Activated naive CD8-positive, alpha-beta T cell treated with anti-CD3 and anti-CD28 coated beads, Interleukin-2, amount 10 ng/mL, durations not matched to agents 7 days and 5 days (primary cell): ENCODE measurements at places on chromosomes 7 and 10. TPM values are rescaled to one million over a fixed set of nuclear protein-coding genes. Genes with fewer than 3 reads are reported as not detected.

DNA sequence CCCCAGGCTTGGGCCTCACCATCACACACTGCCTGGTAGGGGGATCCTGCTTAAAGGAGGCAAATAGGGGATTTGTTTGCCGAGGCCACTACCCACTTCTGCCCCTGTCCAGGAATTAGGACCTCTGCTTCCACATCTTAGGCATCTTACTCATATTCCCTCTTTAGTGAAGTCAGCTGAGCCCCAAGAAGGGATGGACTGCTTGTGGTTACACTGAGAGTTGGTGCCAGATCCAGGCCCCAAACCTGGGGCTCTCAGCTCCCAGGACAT, 1.6 kb upstream of the GPRIN2 start:
- no peak for DNase-seq
- no peak overlapping the region for H3K4me3 ChIP-seq
- no peak overlapping the region for H3K27ac ChIP-seq
- peaks cover 3% of the 10 kb centered on the region for H3K4me1 ChIP-seq

- H3K36me3 ChIP-seq = no peaks in the 10 kb centered on the region
- no peak overlapping the region for H3K27ac ChIP-seq
- no peak for DNase-seq
- no peaks in the 10 kb centered on the region for H3K27me3 ChIP-seq
- no peaks in the 10 kb centered on the region for H3K4me1 ChIP-seq
Observed at GRCh38 chr7:102042016-102042656, 224.7 kb downstream of the CUX1 start.

DNA sequence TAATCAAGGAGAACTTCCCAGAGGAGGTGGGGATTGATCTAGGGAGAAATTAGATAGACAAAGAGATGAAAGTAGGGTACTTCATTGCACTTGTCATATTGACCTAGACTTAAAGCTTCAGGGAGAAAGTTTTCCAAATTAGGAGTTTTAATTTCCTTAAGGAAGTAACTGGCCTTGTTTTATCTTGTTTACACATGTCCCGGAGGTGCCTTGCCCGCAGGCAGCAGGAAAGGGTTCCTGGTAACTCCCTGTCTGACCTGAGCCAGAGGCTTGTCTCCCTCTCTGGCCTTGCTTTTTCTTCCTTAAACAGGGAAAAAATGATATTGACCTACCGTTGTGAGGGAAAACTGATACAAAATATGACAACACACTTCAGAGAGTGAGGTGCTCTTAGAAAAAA, 181.6 kb downstream of the EVX1 start:
- DNase-seq = no peak
- no peak overlapping the region for H3K4me3 ChIP-seq
- no peaks in the 10 kb centered on the region for H3K36me3 ChIP-seq
- no peaks in the 10 kb centered on the region for H3K4me1 ChIP-seq
- no peak overlapping the region for H3K27ac ChIP-seq

DNA sequence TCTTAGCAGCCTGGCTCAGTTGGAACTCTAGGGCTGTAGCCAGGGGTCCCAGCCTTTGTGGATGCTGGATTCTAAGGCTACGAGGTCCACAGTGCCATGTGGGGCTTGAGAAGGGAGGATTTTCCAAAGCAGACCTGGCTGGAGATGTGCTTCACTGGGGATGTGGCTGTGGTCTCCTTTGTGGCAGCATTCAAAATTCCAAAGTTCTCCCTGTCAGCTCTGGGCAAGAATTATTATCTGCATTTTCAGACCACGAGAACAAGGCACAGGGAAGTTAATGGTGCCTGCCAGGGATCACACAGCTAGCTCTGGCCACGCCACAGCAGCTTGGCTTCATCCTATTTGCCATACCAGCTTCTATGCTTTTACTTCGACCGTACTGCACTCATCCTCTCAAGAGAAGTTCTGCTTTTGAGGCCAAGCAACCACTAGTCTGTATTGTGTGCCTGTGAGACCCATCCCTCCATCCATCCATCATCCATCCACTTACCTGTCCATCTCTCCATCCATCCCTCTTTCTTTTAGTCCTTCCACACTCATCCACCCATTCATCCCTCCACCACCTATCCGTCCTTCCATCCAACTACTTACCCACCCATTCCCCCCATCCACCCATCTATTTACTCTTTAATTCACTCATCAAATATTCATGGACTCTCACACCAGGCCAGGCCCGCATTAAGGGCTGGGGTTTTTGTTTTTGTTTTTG, 71.5 kb downstream of the ZMIZ1 start:
- DNase-seq = no peak
- H3K27ac ChIP-seq = peak overlapping the region; percentile 34
- peaks cover 2% of the 10 kb centered on the region for H3K36me3 ChIP-seq
- no peak overlapping the region for H3K4me3 ChIP-seq
- H3K4me1 ChIP-seq = peaks cover 55% of the 10 kb centered on the region

- no peak overlapping the region for H3K4me3 ChIP-seq
- peaks cover 2% of the 10 kb centered on the region for H3K27me3 ChIP-seq
- H3K27ac ChIP-seq = no peak overlapping the region
- peaks cover 2% of the 10 kb centered on the region for H3K36me3 ChIP-seq
- no peak for DNase-seq
Observed at GRCh38 chr10:98481404-98481945, 34.7 kb upstream of the HPS1 start.

DNA sequence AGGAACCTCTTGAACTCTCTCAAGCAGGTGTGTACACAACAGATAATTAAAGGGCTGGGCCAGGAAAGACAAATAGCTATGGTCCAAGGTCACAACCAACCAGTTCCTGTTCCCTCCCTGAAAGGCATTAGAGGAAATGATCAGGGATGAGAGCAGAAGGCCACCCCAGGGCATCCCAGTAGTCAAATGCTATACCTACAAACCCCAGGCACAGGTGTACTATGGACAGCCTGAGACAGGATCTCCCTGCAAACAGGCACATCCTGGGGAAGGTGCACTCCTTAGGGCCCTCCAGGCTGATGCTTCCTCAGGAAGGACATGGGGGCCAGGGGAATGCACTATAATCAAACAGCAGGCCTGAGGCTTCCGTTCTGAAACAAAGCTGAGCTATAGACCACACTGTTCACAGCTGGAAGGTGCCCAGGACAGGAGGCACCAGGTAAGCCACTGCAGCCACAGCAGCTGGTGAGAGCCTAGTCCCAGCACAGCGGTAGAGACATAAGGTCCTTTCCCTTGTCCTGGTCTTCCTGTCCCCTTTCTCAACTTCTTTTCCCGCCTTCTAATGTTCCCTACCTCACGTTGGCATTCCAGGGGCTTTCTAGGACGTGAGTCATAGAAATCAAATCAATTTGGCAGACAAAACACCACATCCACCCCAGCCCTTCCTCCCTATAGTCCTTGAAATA, 13.3 kb downstream of the PARP12 start:
- peaks cover 18% of the 10 kb centered on the region for H3K4me1 ChIP-seq
- no peak overlapping the region for H3K4me3 ChIP-seq
- peaks cover 27% of the 10 kb centered on the region for H3K36me3 ChIP-seq
- H3K27me3 ChIP-seq = no peaks in the 10 kb centered on the region
- DNase-seq = no peak

GRCh38 chr7:107580716-107581383, 804 bp downstream of the BCAP29 start:
- no peaks in the 10 kb centered on the region for H3K27me3 ChIP-seq
- H3K27ac ChIP-seq = peak overlapping the region; percentile 61
- peaks cover 17% of the 10 kb centered on the region for H3K36me3 ChIP-seq
- H3K4me1 ChIP-seq = peaks cover 18% of the 10 kb centered on the region

GRCh38 chr7:51980812-51981211, 664.2 kb upstream of the COBL start:
- H3K4me3 ChIP-seq = no peak overlapping the region
- no peak for DNase-seq
- H3K27me3 ChIP-seq = no peaks in the 10 kb centered on the region

GRCh38 chr7:29109899-29110298, 36.4 kb downstream of the CPVL start:
- DNase-seq = no peak
- H3K4me1 ChIP-seq = peaks cover 9% of the 10 kb centered on the region
- no peak overlapping the region for H3K4me3 ChIP-seq
- no peak overlapping the region for H3K27ac ChIP-seq

DNA sequence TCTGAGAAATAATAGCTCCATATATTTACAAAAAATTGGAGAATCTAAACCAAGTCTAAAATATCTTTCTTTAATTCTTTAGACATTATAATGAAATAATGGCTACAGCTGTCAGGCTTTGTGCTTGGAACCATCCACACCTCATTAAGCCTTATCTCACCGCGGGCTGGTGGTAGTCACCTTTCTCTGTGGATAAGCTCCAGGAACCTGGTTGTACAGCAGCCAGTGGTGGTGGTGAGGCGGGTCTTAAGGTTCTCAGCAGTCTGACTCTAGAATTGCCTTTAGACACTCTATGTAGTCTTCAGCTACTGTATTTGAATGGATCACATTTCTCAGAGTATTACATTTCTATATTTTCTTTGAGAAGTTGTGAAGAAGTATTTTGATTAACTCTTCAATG, 34.2 kb downstream of the CUL1 start:
- H3K27ac ChIP-seq = no peak overlapping the region
- H3K4me1 ChIP-seq = peaks cover 19% of the 10 kb centered on the region
- H3K27me3 ChIP-seq = no peaks in the 10 kb centered on the region
- H3K36me3 ChIP-seq = peaks cover 31% of the 10 kb centered on the region

- H3K36me3 ChIP-seq = no peaks in the 10 kb centered on the region
- no peak for DNase-seq
- H3K4me3 ChIP-seq = no peak overlapping the region
- no peaks in the 10 kb centered on the region for H3K4me1 ChIP-seq
- no peak overlapping the region for H3K27ac ChIP-seq
Observed at GRCh38 chr7:79612022-79612421, 158.6 kb upstream of the MAGI2 start.

GRCh38 chr10:103181244-103181643, 11.8 kb downstream of the NT5C2 start:
- peak overlapping the region; percentile 18 for H3K27ac ChIP-seq
- H3K4me1 ChIP-seq = peaks cover 31% of the 10 kb centered on the region
- H3K36me3 ChIP-seq = peaks cover 5% of the 10 kb centered on the region
- no peaks in the 10 kb centered on the region for H3K27me3 ChIP-seq
- peak overlapping the region; percentile 35 for H3K4me3 ChIP-seq

GRCh38 chr10:117186832-117187615, 10.3 kb upstream of the KCNK18 start:
- no peak for DNase-seq
- H3K27ac ChIP-seq = peak overlapping the region; percentile 2
- no peak overlapping the region for H3K4me3 ChIP-seq
- H3K4me1 ChIP-seq = no peaks in the 10 kb centered on the region
- H3K27me3 ChIP-seq = peaks cover 2% of the 10 kb centered on the region

DNA sequence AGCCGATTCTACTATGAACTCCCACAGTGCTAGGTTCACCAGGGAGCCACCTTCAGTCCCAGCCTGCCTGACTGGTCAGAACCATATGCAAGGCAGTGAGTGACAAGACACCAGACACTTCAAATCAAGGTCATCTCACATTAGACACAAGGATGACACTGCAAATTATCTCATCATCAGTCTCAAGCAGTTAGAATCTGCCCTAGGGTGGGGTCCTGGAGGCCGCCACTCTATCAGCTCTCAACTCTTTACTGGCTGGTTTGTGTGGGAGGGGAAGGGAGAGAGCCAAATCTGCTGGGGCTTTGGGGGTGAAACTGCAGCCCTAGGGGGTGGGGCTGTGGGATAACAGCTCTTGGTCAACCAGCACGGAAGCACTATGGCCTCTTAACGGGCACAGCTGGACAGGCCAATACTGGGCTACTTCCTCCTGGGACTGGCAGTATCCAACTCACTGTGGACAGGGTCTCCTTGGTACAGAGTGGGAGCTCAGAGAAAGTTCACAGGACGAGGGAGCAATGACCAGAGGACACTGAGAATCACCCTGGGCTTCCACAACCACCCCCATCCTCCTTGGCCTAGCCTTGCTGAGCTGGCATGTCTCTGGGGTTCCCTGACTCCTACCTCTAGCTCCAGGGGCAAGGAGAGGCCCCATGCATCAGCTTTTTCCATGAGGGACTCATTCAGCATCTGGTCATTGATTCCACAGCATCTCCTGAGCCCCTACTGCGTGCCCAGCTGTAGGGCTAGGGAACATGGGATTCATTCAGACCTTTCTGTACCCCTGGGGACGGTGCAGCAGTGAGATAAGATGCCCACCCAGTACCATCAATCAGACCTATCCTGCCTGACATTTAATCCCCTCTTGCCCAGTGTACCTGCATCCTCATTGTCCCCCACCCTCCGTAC, 5.4 kb downstream of the GPRIN2 start:
- no peaks in the 10 kb centered on the region for H3K27me3 ChIP-seq
- H3K36me3 ChIP-seq = no peaks in the 10 kb centered on the region
- H3K4me1 ChIP-seq = no peaks in the 10 kb centered on the region
- no peak for DNase-seq
- H3K27ac ChIP-seq = no peak overlapping the region

DNA sequence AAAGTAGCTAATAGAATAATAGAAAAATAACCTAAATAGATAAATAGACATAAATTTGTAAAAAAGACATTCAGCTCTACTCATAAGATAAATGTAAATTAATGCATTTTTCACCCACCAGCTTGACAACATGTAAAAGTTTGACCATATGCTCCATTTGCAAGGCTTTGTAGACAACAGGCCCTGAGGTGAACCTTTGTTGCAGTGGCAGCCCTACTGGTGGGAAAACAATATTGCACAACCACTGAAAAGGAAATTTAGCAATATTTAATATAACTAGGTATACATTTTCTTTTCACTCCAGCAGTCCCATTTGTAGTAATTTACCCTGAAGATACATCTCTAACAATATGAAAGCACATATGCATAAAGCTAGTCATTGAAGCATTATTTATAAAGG, 39.0 kb upstream of the ADRA2A start:
- no peak for DNase-seq
- no peaks in the 10 kb centered on the region for H3K4me1 ChIP-seq
- no peak overlapping the region for H3K4me3 ChIP-seq
- H3K27ac ChIP-seq = no peak overlapping the region
- H3K27me3 ChIP-seq = peaks cover 2% of the 10 kb centered on the region

GRCh38 chr7:135467207-135467711, 42.6 kb downstream of the CNOT4 start:
- DNase-seq = no peak
- peaks cover 17% of the 10 kb centered on the region for H3K36me3 ChIP-seq
- H3K27me3 ChIP-seq = no peaks in the 10 kb centered on the region
- H3K27ac ChIP-seq = no peak overlapping the region

DNA sequence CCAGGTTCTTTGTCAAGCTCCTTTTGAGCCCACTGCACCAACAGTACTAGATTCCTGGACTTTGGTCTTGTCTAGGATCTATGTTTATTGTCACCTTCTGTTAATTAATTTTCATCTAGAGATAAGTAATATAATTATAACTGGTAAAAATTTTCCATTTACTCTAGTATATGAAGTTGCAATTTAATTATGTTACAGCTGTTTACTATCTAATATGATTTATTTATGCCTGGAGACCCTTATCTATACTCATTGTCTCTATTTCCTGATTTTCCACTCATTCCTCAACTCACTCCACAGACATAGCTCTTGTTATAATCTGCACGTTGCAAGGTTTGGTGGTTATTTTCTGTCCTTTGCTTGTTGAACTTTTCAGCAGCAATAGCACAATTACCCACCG, 63.2 kb upstream of the PHF14 start:
- DNase-seq = no peak
- H3K4me1 ChIP-seq = no peaks in the 10 kb centered on the region
- no peak overlapping the region for H3K4me3 ChIP-seq
- no peaks in the 10 kb centered on the region for H3K36me3 ChIP-seq
- H3K27ac ChIP-seq = no peak overlapping the region

GRCh38 chr7:3283130-3283704, 17.8 kb upstream of the SDK1 start:
- H3K27me3 ChIP-seq = peaks cover 16% of the 10 kb centered on the region
- H3K4me3 ChIP-seq = no peak overlapping the region
- H3K36me3 ChIP-seq = no peaks in the 10 kb centered on the region
- no peak overlapping the region for H3K27ac ChIP-seq

The VWA2 gene
- not detected for total RNA-seq

The CAMK2B gene
- total RNA-seq = not detected

The GET4 gene
- 44.7 TPM for total RNA-seq

The ABCB8 gene
- total RNA-seq = 48.1 TPM

The ENKUR gene
- not detected for total RNA-seq

The PIK3AP1 gene
- total RNA-seq = 5.3 TPM

The GPR37 gene
- not detected for total RNA-seq

The ADRA2A gene
- not detected for total RNA-seq
